ENCODE measurements at places on chromosomes 13 and 19. TPM values are rescaled to one million over a fixed set of nuclear protein-coding genes. Genes with fewer than 3 reads are reported as not detected.

DNA sequence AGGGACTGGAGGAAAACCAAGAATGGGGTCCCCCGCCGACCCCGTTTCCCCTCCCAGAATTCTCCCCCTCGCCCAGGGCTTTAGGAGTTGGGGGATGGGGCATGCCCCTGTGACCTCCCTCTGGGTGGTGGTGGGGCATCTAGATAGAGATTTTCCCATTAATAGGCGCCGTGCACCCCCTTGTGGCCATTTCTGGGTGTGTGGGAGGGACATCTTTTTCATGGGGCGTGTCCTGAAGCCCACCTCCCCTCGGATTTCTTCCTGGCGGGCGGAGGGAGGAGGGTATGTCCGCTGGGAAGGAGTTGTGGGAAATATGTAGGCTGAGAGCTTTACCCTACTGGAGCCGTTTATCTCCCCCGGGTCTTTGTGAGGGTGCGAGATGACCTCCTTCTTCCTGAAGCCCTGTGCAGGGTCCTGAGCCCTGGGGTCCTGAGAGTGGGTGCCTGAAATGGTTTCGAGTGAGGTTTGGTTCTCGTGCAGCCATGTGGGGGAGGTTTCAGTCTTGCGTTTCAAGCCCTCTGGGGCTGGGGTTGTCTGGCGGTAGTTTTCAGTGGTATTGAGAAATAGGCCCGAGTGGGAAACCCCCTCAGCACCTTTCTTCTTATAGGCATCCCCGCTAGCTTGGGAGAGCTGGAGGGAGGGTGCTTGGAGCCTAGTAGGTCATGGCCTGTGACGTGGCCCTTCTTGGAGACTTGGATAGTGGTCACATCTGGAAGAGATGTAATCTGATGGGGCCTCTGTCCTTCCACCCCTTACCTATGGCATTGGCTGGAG, 1.0 kb downstream of the PRMT1 start:
- no peak for DNase-seq

DNA sequence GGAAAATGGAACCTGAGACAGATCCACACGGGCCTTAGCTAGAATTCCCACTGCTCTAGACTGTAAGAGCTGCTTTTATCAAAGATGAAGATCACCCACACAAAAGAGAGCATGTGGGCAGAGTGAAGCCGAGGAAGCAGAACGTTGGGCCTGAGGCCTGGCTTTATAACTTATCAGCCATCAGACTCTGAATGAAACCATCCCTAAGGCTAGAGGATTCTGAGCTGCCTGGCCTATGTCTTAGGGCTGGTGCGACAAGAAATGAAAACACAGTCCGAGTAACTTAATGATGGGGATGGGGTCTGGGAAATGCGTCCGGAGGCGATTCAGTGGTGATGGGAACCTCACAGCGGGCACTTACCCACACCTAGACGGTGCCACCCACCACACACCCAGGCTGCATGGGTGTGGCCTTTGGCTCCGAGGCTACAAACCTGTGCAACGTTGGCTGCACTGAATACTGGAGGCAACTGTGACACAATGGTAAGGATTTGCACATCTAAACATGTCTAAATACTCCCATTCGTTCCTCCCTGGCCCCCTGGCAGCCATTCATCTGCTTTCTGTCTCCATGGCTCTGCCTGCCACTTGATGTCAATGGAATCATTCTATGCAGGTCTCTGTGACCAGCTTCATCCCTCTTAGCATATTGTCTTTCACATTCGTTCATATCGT, 62.0 kb downstream of the SLC15A1 start:
- no peak for DNase-seq

GRCh38 chr13:88097541-88097940, 426.4 kb downstream of the SLITRK5 start:
- DNase-seq: no peak

DNA sequence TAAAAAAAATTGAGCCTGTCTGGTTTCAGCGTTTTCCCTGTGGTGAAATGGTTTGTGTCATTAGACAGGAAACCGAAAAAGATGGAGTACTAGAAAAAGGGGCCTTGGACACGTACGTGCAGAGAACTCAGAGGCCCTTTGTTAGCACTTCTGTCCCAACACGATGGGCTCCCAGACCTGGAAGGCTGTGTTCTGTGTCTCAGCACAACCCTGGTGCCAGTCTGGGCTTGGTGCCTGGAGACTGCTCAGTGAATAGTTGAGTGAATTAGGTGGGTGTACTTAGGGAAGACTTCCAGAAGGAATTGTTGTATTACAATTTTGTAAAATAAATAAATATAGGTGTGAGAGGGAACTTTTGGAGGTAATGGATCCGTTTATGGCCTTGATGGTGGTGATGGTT, 8.7 kb downstream of the ZNF71 start:
- no peak for DNase-seq

DNA sequence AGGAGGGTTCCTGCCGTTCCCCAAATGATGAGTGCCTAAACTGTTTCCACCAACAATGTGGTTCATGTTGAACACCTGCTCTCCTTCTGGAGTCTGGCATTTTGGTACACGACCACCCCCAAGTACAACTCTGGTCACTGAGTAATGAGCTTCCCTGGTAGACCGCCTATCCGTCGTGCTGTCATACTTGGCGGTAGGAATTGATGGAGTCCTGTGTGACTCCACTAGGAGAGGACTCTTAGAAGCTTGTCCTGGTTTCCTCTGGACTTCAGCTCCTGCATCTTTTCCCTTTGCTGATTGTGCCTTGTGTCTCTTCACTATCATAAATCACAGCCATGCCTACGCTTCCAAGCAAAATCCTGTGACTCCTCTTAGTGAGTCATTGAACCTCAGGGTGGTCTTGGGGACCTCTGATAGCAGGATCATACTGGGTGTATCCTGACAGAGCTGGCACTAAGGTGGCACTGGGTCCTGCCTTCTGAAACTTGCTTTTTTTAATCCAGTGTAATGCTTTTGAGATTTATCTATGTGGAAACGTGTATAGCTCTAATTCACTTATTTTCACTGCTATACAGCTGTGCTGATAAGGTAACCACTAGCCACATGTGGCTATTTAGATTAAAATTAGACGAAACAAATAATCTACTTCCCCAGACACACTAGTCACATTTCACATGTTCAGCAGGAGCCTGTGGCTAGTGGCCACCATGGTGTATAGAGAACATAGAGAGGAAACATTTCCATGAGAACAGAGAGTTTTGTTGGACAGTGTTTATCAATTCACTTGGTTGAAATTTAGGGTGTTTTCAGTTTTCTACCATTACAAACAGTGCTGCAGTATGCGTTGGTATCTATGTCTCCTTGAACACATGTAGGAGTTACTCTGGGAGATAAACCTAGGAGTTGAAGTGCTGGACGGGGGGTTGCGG, 6.1 kb upstream of the ASF1B start:
- no peak for DNase-seq

GRCh38 chr19:34639491-34640085, 37.4 kb downstream of the SCGB2B2 start:
- DNase-seq: peak; percentile 65

GRCh38 chr13:45623516-45624090, 8.1 kb upstream of the ERICH6B start:
- no peak for DNase-seq

GRCh38 chr13:75305059-75305458, 176.9 kb downstream of the TBC1D4 start:
- no peak for DNase-seq

- DNase-seq: no peak
Observed at GRCh38 chr13:108573455-108573854, 56.0 kb upstream of the MYO16 start.

GRCh38 chr19:28968721-28969120, 244.2 kb downstream of the UQCRFS1 start:
- no peak for DNase-seq

- no peak for DNase-seq
Observed at GRCh38 chr19:19214892-19215291, 3.1 kb downstream of the NCAN start.

- no peak for DNase-seq
Observed at GRCh38 chr13:73278186-73278585, 219.4 kb downstream of the KLF5 start.

- peak; percentile 96 for DNase-seq
Observed at GRCh38 chr19:44051650-44052402, at the start of gene ZNF223. Gene ZNF223, plus strand, starts transcription at chr19:44052036. Its CDS starts 3,141 bp downstream, at chr19:44055177.

- no peak for DNase-seq
Observed at GRCh38 chr19:34888091-34888490, 38.6 kb upstream of the ZNF30 start.

DNA sequence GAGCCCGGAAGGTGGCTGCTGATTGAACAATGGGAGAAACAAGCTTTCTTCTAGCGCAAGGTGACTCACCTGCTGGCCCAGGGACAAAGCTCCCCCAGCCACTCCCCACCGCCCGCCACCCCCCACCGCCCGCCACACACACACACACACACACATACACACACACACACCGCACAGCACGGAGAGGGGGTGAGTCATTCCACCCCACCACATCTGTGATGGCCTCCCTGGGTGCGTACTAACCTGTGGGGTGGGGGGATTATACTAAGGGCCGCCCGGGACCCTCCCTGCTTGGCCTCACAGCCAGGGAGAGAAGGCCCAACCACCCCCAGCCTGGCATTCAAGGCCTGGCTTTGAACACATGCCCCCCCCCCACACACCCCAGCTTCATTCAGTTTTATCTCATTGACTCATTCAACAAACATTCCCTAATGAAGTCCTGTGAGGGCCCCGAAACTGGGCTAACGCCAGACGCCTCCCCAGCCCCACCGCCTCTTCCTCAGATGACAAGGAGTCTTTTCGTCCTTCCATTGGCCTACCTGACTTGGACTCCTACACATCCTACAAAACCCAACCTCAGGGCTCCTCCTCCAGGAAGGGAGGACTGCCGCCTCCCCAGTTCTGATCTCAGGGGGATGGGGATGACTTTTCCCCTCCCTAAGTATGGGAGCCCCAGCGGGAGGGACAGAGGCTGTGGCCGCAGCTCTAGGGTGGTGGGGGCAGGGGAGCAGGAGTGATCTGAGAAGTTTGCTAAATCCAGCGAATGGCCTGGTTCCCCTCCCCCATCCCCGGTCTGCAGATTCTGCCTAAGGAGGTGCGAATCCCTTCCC, 5.8 kb upstream of the ONECUT3 start:
- no peak for DNase-seq

DNA sequence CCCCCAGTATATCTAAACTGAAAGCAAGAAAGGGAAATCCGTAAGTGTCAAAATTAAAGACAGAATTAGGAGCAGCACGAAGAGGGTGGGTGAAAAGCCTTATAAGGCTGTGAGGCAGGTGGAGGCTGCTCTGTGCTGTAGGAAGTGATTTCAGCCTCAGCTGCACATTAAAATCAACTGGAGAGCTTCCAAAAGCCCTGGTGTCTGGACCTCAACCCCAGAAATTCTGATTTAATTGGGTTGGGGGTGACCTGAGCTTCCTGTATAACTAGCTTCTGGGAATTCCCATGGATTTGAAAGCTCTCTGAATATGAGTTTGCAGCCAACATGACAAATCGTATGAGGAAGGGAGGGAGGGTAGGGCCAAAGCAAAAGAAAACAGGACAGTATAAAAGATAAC, 242.4 kb upstream of the TMTC4 start:
- no peak for DNase-seq

GRCh38 chr19:53980539-53981375, 10.7 kb upstream of the CACNG6 start:
- DNase-seq: no peak

DNA sequence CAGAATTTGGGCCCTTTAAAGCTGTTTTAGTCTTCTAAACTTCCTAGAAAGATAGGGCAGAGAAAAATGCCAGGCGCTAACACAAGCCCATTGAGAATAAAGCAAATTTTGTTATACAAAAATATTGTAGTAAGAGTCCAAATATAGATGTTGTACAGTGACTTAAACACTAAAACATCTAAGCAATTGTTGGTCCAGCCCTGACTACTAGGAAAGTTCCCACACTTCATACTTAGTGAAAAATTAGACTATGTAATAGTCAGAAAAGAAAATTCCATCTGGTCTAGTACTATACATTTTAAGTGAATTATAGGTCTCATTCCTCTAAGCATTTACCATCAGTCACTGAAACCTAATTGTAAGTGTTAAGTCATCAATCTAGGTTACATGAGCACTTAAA, 1518.3 kb upstream of the SLC10A2 start:
- DNase-seq: no peak

GRCh38 chr13:81995316-81995715, 1654.4 kb upstream of the SPRY2 start:
- DNase-seq: no peak

DNA sequence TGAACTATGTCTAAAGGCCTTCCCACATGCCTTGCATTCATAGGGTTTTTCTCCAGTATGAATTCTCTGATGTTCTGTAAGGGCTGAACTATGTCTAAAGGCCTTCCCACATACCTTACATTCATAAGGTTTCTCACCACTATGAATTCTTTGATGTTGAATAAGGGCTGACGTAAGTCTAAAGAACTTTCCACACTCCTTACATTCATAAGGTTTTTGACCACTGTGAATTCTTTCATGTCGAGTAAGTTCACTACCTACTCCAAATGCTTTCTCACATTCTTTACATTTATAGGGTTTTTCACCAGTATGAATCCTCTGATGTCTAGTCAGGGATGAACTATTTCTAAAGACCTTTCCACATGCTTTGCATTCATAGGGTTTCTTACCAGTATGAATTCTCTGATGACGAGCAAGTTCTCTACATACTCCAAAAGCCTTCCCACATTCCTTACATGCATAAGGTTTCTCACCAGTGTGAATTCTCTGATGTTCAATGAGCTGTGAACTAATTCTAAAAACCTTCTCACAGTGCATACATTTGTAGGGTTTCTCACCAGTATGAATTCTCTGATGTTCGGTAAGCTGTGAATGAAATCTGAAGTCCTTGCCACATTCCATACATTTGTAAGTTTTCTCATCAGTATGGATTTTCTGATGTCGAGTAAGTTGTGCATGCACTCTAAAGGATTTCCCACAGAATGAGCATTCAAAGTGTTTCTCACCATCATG, 19.1 kb upstream of the ZNF260 start:
- no peak for DNase-seq

GRCh38 chr13:70959035-70959775, 851.0 kb upstream of the KLHL1 start:
- no peak for DNase-seq

Gene RYR1
- polyA plus RNA-seq: 4.4 TPM

Gene SERTM1
- polyA plus RNA-seq: 0.53 TPM

Gene SPTBN4
- polyA plus RNA-seq: 1.5 TPM

Gene FCER2
- polyA plus RNA-seq: 0.06 TPM

Gene EID2B
- polyA plus RNA-seq: 4.4 TPM

Data from renal cortex interstitium (tissue), 15 donors.